ENCODE measurements at places on chromosomes 12 and 14.

DNA sequence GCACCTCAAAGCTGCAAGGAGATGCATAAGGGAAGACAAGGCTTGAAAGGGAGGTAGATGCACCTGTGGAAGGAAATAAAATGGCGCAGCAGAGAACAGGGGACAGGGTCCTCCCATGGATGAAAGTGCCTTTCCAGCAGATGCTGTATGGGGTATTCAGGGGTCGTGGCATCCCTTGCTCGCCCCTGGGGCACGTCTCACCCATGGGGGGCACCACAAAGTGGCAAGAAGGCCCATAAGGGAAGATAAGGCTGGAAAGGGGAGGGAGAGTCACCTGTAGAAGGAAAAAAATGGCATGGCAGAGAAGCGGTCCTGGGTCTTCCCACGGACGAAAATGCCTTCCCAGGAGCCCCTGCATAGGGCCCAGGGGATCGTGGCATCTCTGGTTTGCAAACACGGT lies 265.1 kb downstream of the ALG10 start:
- no peak for DNase-seq

DNA sequence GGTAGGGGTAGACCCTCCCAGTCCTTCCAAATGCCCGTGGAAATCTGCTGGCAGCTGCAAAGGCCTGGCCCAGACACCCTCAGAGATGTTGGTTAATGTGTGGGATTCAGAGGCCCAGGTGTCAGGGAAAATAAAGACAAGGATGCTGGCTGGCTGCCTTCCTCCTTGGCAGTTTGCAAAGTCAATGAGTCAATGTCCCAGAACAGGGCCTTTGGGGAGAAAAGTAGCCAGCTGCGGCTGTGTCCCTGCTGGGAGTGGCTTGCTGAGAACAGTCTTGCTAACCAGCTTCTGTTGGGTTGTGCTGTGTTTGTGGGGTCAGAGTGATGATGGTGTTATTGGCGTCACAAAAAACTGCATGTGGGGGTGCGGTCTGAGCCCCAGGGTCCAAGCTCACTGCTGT lies 29.2 kb downstream of the GLRX5 start:
- DNase-seq, result peak; percentile 29

DNA sequence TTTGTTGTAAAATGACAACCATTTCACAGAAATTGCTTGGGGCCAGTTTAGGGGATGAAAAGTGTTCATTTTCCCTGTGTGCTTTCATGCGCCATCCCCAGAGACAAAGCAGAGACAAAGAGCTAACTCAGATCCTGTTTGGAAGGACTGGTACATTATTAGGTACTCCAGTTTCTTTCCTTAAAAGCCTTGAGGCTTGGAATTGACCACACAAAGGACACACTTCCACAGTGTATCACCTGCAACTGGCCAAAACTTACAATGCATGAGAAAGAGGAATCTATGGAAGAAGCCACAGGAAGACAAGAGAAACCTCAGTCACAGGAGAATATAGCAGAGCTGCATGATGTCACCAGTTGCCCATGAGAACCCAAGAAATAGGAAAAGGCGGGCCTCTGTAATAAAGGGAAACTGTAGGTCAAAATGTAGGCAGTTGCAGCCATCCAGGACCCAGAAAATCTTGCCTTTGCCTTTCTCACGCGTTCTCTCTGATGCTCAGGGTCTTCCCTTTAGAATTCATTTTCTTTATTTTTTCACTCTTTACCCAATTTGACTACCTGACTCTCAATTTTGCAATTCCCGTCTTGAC lies 339.0 kb downstream of the RMST start:
- no peak for DNase-seq

GRCh38 chr12:124024263-124024678 lies 51.3 kb downstream of the ZNF664 start:
- peak; percentile 62 for DNase-seq

- peak; percentile 97 for DNase-seq
These were observed 1.3 kb upstream of the MYG1 start for GRCh38 chr12:53298164-53298563.

GRCh38 chr12:124484526-124484953 lies 82.9 kb downstream of the NCOR2 start:
- DNase-seq, result no peak

DNA sequence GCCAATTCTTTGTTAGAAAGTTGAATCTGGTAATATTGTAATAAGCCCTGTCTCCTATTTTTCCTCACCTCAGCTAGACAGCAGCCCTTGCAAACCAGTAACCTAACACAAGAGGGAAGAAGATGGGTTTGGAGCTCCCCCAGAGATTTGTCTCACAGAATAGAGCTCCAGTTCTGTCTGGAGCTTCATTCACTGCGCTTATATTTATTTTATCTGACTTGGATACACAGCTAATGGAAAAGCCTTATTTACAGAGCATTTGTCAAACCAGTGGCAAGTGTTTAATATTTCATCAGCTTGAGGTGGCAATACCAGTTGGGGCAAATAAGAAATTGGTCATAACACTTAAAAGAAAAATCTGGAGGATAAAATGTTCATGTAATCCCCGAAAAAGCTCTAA lies 1094.0 kb downstream of the FSCB start:
- DNase-seq, result no peak

DNA sequence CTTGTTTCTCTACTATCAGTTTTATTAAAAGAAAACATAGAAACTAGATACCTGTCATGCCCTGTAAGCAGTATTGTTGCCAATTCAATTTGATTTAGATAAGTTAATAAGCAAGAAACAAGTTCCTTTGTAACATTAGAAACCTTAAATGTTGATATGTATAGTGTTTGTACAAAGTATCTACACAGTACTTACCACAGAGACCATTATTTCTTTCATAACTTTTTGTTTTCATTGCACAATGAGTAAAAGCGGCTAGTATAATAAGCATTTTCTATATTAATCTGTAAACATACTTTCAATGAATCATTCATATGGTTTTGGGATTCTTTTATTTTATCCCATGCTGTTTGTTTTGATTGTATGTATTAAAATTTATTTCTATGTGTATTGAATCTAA lies 305.1 kb downstream of the TTC6 start:
- DNase-seq, result no peak

- no peak for DNase-seq
These were observed 63.4 kb upstream of the DIO3 start for GRCh38 chr14:101497684-101498525.

GRCh38 chr14:53714495-53715192 lies 242.0 kb downstream of the BMP4 start:
- DNase-seq, result no peak

GRCh38 chr12:66137937-66138336 lies 7.4 kb upstream of the LLPH start:
- no peak for DNase-seq

GRCh38 chr14:92877757-92878431 lies 45.1 kb upstream of the CHGA start:
- DNase-seq, result peak; percentile 1

GRCh38 chr12:55908726-55909512 lies 18.8 kb downstream of the PYM1 start:
- DNase-seq, result peak; percentile 61

- no peak for DNase-seq
These were observed 1272.5 kb upstream of the SEL1L start for GRCh38 chr14:82805892-82806825.

GRCh38 chr12:31589904-31590641 lies 863 bp downstream of the DENND5B start:
- peak; percentile 61 for DNase-seq

- no peak for DNase-seq
These were observed 75.3 kb downstream of the GARIN6 start for GRCh38 chr12:99722690-99723486.

- no peak for DNase-seq
These were observed 24.1 kb downstream of the PRIMA1 start for GRCh38 chr14:93764211-93764659.
